ENCODE measurements at places on chromosomes 3 and 15. TPM values are rescaled to one million over a fixed set of nuclear protein-coding genes. Genes with fewer than 3 reads are reported as not detected.

DNA sequence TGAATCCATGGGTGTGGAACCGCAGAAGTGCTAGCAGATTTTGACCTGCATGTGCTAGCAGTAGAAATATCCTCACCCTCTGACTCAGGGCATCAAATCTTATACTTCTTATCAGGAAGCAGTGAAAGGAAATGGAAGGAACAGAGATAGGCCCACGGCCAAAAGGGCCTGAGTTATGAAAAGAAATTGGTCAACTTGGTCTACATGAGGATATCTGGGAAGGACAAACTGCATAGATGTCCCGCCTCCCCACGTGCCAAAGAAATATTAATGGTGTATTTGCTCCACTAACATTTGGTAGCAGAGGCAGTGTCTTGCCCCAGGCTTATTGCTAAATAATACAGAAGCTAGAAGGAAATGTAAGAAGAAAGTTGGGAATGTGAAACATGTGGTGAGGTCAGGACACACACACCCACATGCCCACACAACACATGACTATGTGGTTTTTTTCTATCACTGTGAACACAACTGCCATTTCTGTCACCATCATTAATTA, 93.6 kb upstream of the COL8A1 start:
- no peaks in the 10 kb centered on the region for H3K36me3 ChIP-seq
- no peaks in the 10 kb centered on the region for H3K27me3 ChIP-seq
- H3K4me1 ChIP-seq = peaks cover 52% of the 10 kb centered on the region
- H3K27ac ChIP-seq = peak overlapping the region; percentile 11

- no peak overlapping the region for H3K4me3 ChIP-seq
- no peaks in the 10 kb centered on the region for H3K36me3 ChIP-seq
- no peak for DNase-seq
- no peak overlapping the region for H3K27ac ChIP-seq
- no peaks in the 10 kb centered on the region for H3K27me3 ChIP-seq
- no peaks in the 10 kb centered on the region for H3K4me1 ChIP-seq
Observed at GRCh38 chr3:175777495-175777894, 918.4 kb downstream of the NAALADL2 start.

- H3K27ac ChIP-seq = no peak overlapping the region
- peaks cover 18% of the 10 kb centered on the region for H3K27me3 ChIP-seq
- peak; percentile 45 for DNase-seq
- H3K36me3 ChIP-seq = no peaks in the 10 kb centered on the region
- no peak overlapping the region for H3K4me3 ChIP-seq
Observed at GRCh38 chr15:74144153-74144775, 13.9 kb downstream of the ISLR2 start.

DNA sequence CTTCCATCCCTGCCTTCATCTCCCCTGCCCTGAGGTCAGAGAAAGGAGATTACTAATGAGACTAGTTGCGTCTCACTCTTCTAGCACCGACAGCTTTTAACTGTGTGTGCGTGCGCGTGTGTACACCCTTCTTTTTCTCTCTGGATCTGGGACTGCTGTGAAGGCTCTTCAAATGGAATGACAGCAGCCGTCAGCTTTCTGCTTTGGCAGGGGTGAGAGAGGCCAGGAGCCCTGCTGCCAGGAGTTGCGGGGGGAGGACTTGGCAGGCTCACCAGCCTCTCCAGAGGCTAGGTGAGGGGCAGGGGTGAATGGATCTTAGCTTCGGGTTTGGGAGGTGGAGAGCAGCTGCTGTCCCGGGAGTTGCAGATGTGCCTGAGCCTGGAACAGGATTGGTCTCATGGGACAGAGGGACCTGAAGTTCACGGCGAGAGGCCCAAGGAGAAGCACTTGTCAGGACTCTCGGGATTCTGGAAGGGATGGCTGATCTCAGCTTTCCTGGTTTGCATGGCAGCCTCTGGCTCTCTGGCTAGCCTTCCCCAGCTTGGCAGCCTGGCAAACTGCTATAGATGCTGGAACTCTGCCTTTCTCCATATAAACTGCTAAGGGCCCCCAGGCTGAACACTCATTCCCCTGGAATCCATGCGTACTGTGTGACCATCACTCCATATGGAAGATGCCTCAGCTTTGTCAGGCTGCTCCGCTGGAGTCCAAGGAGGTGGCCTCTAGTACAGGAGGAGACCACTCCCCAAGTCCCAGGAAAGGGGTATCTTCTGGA, 16.6 kb downstream of the TEX264 start:
- no peak overlapping the region for H3K27ac ChIP-seq
- no peak overlapping the region for H3K4me3 ChIP-seq
- H3K4me1 ChIP-seq = peaks cover 22% of the 10 kb centered on the region
- no peak for DNase-seq
- H3K27me3 ChIP-seq = no peaks in the 10 kb centered on the region
- H3K36me3 ChIP-seq = peaks cover 57% of the 10 kb centered on the region

DNA sequence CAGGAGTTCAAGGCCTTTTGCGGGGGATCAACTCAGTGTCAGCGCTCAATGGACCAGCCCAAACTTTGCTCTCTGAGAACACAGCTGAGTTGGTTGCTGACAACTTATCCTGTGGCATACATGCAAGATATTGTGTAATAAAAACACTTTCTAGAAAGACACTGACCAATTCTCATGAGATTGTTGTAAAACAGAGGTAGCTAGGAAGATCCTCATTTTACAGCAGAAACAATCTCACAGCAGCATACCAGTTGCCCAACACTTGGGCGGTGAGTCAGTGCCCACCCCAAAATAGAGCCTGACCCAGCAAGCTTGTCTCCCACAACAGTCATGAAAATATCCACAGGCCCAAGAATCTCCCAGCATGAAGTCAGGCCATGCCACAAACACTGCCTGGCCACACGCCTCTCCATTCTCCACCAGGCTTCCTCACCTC, 18.2 kb downstream of the KLHL6 start:
- H3K27ac ChIP-seq = no peak overlapping the region
- H3K27me3 ChIP-seq = peaks cover 17% of the 10 kb centered on the region
- no peaks in the 10 kb centered on the region for H3K36me3 ChIP-seq
- H3K4me3 ChIP-seq = no peak overlapping the region
- DNase-seq = peak; percentile 48

DNA sequence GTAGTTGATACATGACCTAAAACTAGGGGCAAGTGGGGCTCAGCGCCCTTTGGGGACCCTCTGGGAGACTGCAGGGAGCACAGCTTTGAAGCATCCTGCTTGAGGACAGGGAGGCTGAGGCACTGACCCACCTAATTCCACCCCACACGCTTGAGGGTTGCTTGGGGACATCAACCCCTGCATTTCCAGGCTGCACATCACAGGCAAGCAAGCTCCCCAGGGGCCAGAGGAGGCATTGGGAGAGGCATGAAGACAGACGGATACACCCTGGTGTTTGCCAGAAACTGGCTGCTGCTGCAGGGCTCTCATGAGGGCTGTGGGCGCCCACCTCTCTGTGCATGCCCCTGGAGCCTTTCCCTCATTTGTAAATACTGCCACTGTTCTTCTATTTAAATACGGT, 99.3 kb downstream of the ABHD5 start:
- H3K4me1 ChIP-seq = no peaks in the 10 kb centered on the region
- H3K27me3 ChIP-seq = no peaks in the 10 kb centered on the region
- DNase-seq = no peak

- no peaks in the 10 kb centered on the region for H3K4me1 ChIP-seq
- DNase-seq = no peak
- no peak overlapping the region for H3K4me3 ChIP-seq
- no peaks in the 10 kb centered on the region for H3K36me3 ChIP-seq
Observed at GRCh38 chr3:183515968-183516851, 39.3 kb downstream of the KLHL6 start.

DNA sequence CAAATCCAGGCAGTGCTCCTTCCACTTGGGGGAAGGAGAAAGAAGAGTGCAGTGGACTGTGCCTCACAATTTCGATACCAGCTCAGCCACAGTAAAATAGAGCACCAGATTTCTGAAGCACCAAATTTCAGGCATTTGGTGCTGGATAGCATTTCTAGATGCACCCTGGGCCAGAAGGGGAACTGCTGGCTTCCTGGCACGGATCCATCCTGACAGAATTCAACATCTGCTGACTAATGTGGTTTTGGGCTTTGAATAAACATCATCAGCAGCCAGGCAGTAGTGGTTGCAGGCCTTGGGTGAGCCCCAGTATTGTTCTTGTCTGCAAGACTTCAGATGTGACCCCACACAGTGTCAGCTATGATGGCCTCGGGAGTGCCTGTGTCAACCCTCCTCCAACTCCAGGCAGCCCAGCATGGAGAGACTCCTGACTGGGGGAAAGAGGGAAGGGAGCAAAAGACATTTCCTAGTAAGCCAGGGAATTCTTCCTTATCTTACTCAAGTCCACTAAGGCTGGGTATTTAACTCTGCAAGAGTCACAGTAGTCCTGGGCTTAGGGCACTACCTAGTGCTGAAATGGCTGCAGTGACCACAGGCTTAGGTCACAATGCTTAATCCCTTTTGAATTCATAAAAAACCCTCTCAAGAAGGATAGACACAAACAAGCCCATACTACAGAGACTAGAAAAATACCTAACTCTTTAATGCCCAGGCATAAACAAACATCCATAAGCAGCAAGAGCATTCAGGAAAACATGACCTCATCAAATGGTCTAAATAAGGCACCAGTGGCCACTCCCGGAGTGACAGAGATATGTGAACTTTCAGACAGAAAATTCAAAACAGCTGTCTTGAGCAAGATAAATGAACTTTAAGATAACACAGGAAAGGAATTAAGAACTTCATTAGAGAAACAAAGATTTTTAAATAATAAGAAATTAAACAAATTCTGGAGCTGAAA, 74.7 kb downstream of the SPATA16 start:
- no peaks in the 10 kb centered on the region for H3K4me1 ChIP-seq
- DNase-seq = peak; percentile 28
- peaks cover 62% of the 10 kb centered on the region for H3K27me3 ChIP-seq
- H3K4me3 ChIP-seq = no peak overlapping the region

- H3K4me1 ChIP-seq = peaks cover 7% of the 10 kb centered on the region
- H3K27me3 ChIP-seq = no peaks in the 10 kb centered on the region
- no peak overlapping the region for H3K4me3 ChIP-seq
Observed at GRCh38 chr3:108159105-108159504, 63.1 kb downstream of the IFT57 start.

GRCh38 chr3:197367081-197367780, 68.8 kb upstream of the DLG1 start:
- peak; percentile 93 for DNase-seq
- H3K27ac ChIP-seq = peak overlapping the region; percentile 55
- H3K4me3 ChIP-seq = no peak overlapping the region
- H3K36me3 ChIP-seq = no peaks in the 10 kb centered on the region
- no peaks in the 10 kb centered on the region for H3K27me3 ChIP-seq
- peaks cover 44% of the 10 kb centered on the region for H3K4me1 ChIP-seq

DNA sequence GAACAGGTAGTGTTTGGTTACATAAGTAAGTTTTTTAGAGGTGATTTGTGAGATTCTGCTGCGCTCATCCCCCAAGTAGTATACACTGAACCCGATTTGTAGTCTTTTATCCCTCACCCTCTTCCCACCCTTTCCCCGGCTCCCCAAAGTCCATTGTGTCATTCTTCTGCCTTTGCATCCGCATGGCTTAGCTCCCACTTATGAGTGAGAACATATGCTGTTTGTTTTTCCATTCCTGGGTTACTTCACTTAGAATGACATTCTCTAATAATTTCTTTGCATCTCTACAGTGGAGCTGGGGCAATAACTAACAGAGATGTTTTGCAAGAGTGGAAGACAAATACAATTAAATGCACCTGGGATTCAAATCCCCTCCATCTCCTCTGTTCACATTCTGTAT, 93.2 kb downstream of the TP63 start:
- no peak for DNase-seq
- no peaks in the 10 kb centered on the region for H3K27me3 ChIP-seq
- H3K27ac ChIP-seq = no peak overlapping the region
- H3K36me3 ChIP-seq = no peaks in the 10 kb centered on the region

- H3K27ac ChIP-seq = no peak overlapping the region
- H3K4me3 ChIP-seq = no peak overlapping the region
- H3K4me1 ChIP-seq = no peaks in the 10 kb centered on the region
Observed at GRCh38 chr15:23736033-23736673, 49.0 kb upstream of the NDN start.

DNA sequence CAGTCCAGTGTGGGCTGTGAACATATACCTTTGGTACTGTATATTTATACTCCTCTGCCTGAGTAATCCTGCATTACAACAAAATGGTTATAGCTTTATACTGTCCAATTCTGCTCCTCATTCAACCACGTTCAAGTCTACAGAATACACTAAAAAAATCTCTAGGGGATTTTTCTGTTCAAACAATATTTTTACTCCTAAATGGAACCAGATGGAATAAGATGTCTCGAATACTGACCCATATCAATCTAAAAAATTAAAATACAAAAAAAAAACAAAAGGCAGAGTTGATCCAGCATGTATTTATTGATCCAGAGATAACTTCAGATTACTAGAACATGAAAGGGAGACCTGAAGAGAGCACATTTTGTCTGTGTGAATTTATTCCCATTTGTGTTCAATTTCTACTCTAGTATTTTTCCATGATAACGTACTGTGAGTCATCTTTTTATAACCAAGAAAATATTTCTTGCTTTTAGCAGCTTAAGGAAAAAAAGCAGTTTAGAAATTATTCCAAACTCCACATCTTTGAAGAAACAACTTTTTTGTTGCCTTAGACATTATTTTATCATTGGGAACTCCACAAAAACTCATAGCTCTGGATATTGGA, 910.7 kb downstream of the TBL1XR1 start:
- H3K4me1 ChIP-seq = no peaks in the 10 kb centered on the region
- no peak overlapping the region for H3K4me3 ChIP-seq
- H3K36me3 ChIP-seq = no peaks in the 10 kb centered on the region
- H3K27ac ChIP-seq = no peak overlapping the region
- DNase-seq = no peak
- H3K27me3 ChIP-seq = no peaks in the 10 kb centered on the region

- no peaks in the 10 kb centered on the region for H3K4me1 ChIP-seq
- H3K4me3 ChIP-seq = no peak overlapping the region
- no peak for DNase-seq
- H3K27ac ChIP-seq = no peak overlapping the region
- no peaks in the 10 kb centered on the region for H3K36me3 ChIP-seq
- H3K27me3 ChIP-seq = peaks cover 41% of the 10 kb centered on the region
Observed at GRCh38 chr3:183114384-183115178, 15.3 kb upstream of the MCCC1 start.

- no peaks in the 10 kb centered on the region for H3K36me3 ChIP-seq
- no peak overlapping the region for H3K4me3 ChIP-seq
- no peaks in the 10 kb centered on the region for H3K4me1 ChIP-seq
- H3K27me3 ChIP-seq = no peaks in the 10 kb centered on the region
- no peak for DNase-seq
Observed at GRCh38 chr3:104886220-104886995, 480.3 kb upstream of the ALCAM start.

GRCh38 chr15:100844167-100844566, 35.5 kb upstream of the ALDH1A3 start:
- H3K4me3 ChIP-seq = no peak overlapping the region
- no peaks in the 10 kb centered on the region for H3K4me1 ChIP-seq
- no peaks in the 10 kb centered on the region for H3K36me3 ChIP-seq
- no peaks in the 10 kb centered on the region for H3K27me3 ChIP-seq
- DNase-seq = no peak
- H3K27ac ChIP-seq = no peak overlapping the region

- no peak overlapping the region for H3K4me3 ChIP-seq
- H3K4me1 ChIP-seq = peaks cover 7% of the 10 kb centered on the region
- DNase-seq = no peak
- H3K27ac ChIP-seq = no peak overlapping the region
- no peaks in the 10 kb centered on the region for H3K27me3 ChIP-seq
Observed at GRCh38 chr3:64104006-64104405, 80.7 kb upstream of the PSMD6 start.

The JAGN1 gene
- total RNA-seq = 55.4 TPM

The HAPLN3 gene
- 5.0 TPM for total RNA-seq

The ALDH1L1 gene
- 1.5 TPM for total RNA-seq

The TMEM212 gene
- not detected for total RNA-seq

The SERPINI2 gene
- total RNA-seq = not detected

The RBPMS2 gene
- 0.17 TPM for total RNA-seq

The STRC gene
- 1.0 TPM for total RNA-seq

The TNIK gene
- total RNA-seq = 4.3 TPM

The SLC28A2 gene
- not detected for total RNA-seq

The PAK6 gene
- 9.3 TPM for total RNA-seq

Measured in MCF 10A (cell line).